ENCODE measurements at places on chromosomes 4 and X. TPM values are rescaled to one million over a fixed set of nuclear protein-coding genes. Genes with fewer than 3 reads are reported as not detected.

Gene CLIC2
- total RNA-seq: 0.61 TPM

Gene MAP7D2
- total RNA-seq: 1.0 TPM

Gene SCRG1
- total RNA-seq: not detected

Gene CABS1
- total RNA-seq: not detected

Gene PABPC5
- total RNA-seq: 1.4 TPM

Gene FAM47A
- total RNA-seq: not detected

Gene GRID2
- total RNA-seq: 81.9 TPM

Gene GYPB
- not detected for total RNA-seq

Gene MGST2
- total RNA-seq: 7.4 TPM

GRCh38 chr4:66853845-66854244 is 691.5 kb downstream of the CENPC start:
- DNase-seq: no peak

DNA sequence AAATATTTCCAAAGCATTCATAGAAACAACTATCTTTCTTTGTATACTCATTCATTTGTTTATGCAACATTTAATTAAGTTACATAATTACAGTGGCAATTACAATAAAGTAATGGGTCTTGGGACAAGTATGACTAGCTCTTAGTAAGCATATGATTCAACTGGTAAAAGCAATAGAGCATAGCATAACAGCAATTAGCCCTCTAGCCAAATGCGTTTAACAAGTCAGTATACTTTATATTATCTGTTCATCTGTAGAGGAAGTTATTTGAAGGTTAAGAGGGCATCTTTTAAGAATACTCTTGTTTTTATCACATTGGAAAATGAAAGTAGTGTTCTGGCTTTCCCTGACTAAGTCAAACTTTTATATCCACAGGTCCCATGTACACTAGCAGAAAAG is 198.1 kb upstream of the UGT8 start:
- no peak for DNase-seq

DNA sequence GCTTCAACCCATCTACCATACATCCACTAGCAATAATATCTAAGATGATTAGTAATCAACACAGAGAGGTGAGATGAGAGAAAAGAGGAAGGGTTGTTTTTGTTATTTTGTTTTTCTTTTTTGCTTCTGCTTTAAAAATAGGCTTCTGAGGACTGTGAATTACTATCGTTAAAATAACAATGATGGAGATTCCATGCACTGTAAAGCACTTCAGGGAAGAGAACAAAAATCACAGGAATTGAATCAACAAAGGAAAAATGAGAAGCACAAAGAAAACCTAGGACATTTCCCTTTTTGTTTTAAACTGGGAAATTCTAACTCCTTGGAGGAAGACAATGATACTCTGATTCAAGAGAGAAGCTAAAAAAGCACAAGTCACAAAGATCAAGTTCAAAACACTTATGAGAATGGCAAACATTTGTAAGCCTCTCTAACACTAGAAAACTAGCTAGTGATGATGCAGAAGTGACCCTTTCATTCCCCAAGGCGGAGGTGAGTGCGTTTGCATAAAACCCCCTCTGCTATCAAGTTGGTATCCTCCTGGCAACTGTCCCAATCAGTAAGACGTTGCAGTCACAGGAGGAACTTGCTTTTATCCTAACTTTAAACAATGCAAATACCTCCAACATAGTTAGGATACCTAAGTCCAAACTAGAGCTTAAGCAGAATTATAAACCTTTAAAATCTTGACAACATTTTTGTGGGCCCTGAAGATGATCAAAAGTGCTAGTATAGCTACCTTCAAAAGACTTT is 308.5 kb downstream of the CAMK2D start:
- DNase-seq: no peak

- no peak for DNase-seq
Observed at GRCh38 chr4:31160146-31160545, 440.0 kb downstream of the PCDH7 start.

- DNase-seq: peak; percentile 77
Observed at GRCh38 chrX:48574270-48575266, at the start of gene RBM3. Gene RBM3 (plus strand): TSS chrX:48574484. CDS start chrX:48575181, 697 bp downstream.

DNA sequence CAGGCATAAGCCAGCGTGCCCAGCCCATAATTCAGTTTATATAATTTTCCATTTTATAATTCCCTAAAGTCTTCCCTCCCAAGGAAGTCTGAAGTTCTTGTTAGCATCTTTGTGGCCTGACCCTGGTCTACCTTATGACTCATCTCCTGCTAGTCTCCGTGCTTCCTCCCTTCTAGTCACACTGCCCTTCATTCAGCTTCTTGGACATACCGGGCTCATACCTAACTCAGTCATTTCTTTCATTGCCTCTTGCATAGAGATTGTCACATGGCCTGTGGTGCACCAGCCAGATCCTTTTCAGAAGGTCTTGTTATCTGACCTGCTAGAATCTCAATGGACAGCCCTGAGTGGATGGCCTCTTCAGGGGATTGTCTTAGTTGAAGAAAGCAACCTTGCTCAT is 22.8 kb upstream of the MAML3 start:
- DNase-seq: no peak

- no peak for DNase-seq
Observed at GRCh38 chr4:28675582-28675981, 1814.9 kb downstream of the STIM2 start.

DNA sequence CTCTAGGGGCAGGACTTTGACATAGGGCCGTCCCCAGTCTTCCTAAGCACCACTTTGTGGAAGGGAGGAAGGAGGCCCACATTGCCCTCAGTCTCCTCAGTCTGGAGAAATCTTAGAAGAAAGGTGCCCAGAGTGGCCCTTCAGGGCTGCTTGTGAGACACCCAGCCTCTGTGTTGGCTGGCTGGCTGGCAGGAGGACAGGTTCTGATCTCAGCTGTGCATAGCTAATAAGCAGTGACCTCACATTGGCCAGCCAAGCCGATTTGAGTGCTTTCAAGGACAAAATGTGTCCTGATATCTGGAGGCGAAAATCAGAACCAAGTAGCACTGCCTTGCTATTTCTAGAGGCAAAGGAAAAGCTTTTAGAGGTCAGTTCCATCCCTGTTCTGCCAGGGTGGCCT is 211.5 kb downstream of the BCOR start:
- DNase-seq: no peak

GRCh38 chr4:118340109-118340508 is 12.7 kb downstream of the PRSS12 start:
- no peak for DNase-seq

GRCh38 chr4:79175716-79176115 is 150.1 kb downstream of the NAA11 start:
- DNase-seq: no peak

GRCh38 chr4:128866269-128866668 is 56.8 kb downstream of the JADE1 start:
- DNase-seq: no peak

DNA sequence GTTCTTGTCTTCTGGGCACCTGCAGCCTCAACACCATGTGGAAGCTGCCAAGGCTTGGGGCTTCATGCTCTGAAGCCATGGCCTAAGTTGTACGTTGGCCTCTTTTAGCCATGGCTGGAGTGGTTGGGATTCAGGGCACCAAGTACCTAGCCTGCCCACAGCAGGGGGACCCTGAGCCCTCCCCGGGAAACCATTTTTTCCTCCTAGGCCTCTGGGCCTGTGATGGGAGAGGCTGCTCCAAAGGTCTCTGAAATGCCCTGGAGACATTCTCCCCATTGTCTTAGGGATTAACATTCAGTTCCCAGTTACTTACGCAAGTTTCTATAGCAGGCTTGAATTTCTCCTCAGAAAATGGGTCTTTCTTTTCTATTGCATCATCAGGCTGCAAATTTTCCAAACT is 269.3 kb downstream of the NAP1L3 start:
- no peak for DNase-seq

GRCh38 chr4:40550948-40551462 is 78.7 kb downstream of the RBM47 start:
- no peak for DNase-seq

DNA sequence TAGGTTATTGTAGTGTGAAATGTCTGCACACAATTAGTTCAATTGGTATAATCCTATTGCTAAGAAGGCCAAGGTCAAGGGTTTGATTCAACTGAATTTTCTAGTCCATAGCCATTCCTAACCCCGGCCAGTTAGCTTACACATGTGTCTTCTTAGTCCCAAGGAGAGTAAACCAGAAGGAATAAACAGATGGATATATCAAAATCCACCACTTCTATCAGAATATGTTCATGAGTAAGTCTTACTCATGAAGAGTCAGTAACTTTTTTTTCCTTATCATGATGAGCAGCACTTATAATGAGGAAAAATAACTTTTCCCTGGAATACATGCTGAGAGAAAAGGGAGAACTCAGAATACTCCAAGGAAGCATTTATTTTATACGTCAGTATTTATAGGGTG is 9.5 kb downstream of the HHIP start:
- DNase-seq: no peak

DNA sequence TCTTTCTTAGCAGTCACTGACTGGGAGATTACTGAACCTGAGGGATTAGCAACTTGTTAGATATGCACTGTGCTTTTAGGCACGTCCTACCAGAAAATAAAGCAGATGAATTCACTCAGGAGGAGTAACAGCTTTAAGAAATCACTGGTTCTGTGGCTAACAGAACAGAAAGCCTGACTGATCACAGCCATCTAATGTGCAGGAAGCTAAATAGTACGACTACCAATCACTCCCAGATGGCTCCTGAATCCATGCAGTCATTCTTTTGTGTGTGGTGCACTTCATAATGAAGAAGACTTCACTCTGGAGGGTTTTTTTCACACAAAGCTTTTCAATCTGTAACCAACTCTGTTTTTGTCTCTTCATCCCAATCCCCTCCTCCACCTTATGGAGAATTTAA is 305.3 kb upstream of the INTU start:
- no peak for DNase-seq

GRCh38 chr4:141860974-141861373 is 224.6 kb downstream of the IL15 start:
- no peak for DNase-seq

- DNase-seq: no peak
Observed at GRCh38 chrX:148049441-148049840, 68.3 kb downstream of the FMR1NB start.

DNA sequence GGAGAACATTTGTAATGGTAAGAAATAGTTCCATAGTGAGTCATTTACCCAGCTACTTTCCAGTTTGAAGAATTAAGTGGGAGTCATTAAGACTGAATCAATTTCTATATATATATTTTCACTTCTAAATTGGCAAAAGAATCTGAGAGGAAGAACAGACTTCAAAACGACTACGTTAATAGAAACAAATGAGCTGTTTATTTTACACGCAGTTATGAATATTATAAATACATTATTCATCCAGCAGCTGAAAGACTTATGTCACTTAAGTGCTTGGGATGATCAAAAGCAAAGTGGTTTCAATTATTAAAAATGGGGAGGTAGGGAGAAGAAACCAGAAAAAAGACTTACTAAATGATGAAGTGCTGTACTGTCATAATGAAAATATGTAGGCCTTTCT is 260.5 kb upstream of the DDX53 start:
- DNase-seq: no peak

DNA sequence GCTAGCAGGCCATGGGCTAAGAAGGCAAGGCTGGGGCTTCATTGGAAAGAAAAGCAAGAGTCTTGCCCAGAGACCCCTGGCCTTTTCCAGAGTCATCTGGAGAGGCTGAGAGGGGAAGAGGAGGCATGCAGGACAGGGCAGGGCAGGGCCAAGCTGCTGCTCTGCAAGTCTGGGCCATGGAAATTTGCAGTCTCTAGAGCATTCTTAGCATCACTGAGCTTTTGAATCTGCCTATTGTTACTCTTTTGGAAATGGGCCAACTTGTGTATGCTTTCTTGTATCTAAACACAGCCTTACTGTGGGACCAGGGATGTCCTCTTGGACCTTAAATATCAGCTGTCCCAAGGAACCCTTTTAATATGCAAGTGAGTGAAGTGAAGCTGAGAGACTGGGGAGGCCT is 560.5 kb downstream of the MID1IP1 start:
- DNase-seq: no peak
